Thymus (tissue), 14 donors: ENCODE measurements at places on chromosomes 7 and 10.

DNA sequence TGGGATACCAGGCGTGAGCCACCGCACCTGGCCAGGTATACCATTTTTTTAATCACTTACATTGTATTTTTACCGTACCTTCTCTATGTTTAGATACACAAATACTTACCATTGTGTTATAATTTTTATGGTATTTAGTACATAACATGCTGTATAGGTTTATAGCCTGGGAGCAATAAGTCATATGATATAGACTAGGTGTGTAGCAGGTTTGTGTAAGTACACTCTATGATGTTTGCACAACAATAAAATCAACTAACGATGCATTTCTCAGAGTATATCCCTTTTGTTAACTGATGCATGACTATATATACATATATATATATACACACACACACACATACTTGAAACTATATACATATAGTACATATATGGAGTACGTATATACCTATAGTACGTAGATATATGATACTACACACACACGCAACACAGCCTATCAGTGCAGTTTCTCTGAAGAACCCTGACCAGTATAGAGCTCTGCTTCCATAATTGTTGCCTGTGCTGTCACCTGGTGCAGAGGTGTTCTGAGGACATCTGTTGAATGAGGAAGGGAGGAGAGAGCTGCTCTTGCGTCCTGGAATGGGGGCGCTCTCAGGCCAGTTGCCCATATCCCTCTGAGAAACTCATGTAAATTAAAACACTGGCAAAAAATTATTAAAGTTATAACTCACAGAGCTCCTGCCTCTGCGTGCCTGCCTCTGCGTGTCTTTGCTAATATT is 315.3 kb downstream of the FGFR2 start:
- DNase-seq = no peak

GRCh38 chr7:155785536-155785935 is 26.7 kb downstream of the SHH start:
- DNase-seq = no peak

- DNase-seq = no peak
Observed at GRCh38 chr7:150406567-150407421, 27.7 kb downstream of the ZNF775 start.

DNA sequence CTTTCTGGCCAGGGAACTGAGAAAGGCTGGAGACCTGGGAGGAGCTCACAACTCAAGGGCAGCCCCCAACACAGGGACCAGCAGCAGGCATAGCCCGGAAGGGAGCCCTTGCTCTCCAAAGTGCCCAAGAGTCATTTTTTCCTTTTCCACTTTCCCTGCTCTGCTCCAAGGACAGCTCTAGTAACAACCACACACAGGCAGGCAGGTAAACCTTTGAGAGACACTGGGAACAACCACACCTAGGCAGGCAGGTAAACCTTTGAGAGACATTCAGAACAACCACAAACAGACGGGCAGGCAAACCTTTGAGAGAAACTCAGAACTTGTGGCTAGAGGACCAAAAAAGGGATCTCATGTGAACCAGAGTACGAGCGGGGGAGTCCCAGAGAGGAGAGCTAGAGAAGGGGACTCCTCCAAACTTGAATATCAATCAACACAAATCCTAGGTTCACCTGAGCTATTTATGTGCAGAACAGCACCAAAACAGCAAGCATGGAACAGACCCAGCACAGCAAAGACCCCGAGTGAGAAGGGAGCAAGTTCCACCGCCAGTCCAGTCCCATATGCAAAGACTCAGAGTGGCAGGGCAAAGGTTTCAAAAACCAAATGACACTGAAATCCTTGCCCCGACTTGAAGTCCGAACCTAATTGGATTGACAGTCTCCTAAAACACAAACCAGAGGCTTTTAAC is 33.6 kb upstream of the GUSB start:
- no peak for DNase-seq

DNA sequence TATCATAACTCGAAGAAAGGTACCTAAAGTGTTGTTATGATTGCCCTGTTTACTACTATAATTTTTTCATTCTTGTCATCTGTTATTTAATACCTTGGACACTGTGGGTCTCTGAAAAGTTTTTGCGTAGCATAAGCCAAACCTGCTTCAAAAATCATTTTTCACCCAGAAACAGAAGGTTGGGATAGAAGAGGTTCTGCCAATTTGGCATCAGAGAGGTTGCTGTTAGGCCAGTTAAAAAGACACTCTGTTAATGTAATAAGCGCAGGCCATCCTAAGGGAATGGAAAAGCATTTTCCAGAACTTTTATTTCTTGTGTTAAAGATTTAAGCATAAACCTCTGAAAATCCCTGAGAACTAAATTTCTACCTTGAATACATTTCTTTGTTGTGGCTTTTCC is 212.2 kb downstream of the BMPER start:
- no peak for DNase-seq

GRCh38 chr10:84987039-84987438 is 658.6 kb downstream of the CCSER2 start:
- no peak for DNase-seq

DNA sequence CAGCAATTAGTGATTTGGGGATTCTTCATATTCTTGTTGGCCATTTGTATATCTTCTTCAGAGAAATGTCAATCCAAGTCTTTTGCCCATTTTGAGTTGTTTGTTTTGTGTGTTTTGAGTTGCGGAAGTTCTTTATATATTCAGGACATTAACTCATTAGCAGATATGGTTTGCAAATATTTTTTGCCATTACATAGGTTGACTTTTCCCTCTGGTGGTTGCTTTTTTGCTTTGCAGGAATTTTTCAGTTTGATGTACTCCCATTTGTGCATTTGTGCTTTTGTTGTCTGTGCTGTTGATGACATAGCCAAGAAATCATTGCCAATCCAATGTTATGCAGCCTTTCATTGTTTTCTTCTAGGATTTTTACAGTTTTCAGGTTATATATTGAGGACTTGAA is 63.6 kb upstream of the DNAJC1 start:
- DNase-seq = no peak

GRCh38 chr10:7945469-7946187 is 108.9 kb upstream of the GATA3 start:
- DNase-seq = no peak

- DNase-seq = no peak
Observed at GRCh38 chr7:33076737-33077136, 14.2 kb upstream of the NT5C3A start.

DNA sequence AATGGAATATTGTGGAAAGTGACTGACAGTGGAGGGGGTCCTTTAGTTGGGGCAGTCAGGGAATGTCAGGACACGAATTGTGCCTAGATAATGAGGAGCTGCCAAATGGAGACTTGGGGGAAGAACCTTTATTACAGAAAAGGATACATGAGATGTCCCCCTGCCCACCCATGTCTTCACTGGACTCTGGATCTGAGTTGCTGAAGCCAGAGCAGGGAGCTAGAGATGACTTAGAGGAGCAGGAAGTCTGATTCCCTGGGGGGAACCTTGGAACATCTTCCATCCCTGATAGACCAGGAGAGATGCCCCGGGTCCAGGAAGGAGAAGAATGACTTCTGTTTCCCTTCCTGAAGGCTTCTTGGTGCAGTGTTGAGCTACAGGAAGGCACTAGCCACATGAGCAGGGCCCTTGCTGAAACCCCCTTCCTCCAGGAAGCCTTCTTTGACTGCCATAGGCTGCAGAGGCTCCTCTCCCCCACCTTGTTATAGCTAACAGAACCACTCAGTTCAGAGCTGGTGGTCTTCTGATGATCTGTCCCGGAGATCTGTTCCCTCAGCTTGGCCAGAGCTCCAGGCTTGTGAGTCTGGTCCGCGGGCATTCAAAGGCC is 747 bp upstream of the NEURL1 start:
- no peak for DNase-seq

DNA sequence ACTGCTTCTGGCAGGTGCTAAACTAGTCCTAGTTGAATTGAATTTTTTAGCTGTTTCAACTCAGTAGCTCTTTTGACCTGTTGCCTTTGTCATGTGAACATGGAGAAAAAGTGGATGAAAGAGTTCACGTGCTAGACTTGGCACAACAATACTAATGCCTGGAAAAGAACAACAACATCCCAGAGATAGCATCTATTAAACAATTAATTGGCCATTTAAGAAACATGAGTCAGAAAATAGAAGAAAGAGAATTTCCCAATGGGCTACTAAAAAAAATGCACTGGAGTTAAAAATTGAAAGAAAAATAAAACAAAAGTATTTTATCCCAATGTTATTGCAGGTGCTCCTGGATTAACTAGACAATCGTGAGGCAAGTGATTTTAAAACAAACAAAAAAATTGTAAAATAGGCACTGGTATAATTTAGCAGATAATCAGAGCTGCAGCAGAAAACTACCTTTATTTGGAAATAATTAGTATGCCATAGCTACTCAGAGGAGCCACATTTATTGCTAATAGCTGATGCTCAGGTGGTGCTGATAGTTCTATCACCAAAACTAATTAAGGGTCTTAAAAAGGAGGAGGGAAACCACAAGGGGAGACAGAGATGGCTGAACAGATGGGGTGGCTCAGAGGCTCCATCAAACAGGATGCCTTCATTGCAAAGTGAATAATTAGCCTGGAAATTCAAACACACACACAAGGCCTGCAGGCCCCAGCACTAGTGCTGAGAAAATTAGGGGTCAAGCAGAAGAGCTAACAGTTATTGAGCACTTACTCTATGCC is 17.6 kb downstream of the CCDC71L start:
- DNase-seq = no peak

- DNase-seq = no peak
Observed at GRCh38 chr10:96093948-96094347, 36.1 kb upstream of the ZNF518A start.

- DNase-seq = no peak
Observed at GRCh38 chr7:128259131-128260061, 18.3 kb downstream of the LEP start.

- no peak for DNase-seq
Observed at GRCh38 chr7:50866343-50867033, 83.8 kb upstream of the GRB10 start.

DNA sequence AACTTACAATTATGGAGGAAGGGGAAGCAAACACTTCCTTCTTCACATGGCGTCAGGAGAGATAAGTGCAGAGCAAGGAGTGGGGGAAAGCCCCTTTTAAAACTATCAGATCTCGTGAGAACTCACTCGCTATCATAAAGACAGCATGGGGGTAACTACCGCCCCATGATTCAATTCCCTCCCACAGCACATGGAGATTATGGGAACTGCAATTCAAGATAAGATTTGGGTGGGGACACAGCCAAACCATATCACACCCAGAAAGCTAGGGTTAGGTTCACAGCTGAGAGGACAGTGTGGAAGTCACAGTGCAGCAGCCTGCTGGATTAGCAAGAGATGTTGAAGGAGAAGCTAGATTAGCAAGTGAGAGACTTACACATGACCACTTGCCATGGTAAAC is 81.6 kb downstream of the CRTAC1 start:
- DNase-seq = no peak

DNA sequence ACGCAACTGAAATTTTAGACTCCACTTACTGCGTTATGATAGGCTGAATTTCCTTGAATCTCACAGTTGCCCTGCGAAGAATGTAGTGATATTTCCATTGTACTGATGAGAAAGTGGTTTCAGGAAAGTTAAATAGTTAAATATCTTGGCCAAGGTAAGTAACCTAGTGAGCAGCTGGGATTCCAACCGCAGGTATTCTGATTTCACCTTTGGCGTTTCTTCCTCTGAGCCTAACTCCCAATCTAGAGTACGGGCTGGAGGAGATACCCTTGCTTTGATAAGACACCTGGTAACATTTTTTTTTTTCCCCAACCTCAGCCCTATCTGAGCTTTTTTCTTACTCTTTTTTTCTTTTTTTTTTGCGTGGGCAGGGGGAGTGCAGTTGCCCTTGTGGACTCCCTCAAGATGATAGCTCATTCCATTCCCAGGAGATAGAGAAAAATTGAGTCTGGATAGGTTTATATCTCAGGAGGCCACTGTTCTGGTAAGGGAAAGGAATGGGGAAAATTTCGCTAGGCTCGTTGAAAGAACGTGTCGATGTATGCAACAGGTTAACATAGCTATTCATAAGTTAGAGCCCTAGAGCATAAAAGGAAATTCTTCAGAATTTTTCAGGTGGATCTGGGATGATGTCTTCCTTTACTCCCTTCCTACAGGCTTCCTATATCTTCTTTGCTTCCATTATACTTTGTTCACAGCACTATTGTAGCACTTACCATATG is 3.1 kb upstream of the TAS2R38 start:
- DNase-seq = no peak

DNA sequence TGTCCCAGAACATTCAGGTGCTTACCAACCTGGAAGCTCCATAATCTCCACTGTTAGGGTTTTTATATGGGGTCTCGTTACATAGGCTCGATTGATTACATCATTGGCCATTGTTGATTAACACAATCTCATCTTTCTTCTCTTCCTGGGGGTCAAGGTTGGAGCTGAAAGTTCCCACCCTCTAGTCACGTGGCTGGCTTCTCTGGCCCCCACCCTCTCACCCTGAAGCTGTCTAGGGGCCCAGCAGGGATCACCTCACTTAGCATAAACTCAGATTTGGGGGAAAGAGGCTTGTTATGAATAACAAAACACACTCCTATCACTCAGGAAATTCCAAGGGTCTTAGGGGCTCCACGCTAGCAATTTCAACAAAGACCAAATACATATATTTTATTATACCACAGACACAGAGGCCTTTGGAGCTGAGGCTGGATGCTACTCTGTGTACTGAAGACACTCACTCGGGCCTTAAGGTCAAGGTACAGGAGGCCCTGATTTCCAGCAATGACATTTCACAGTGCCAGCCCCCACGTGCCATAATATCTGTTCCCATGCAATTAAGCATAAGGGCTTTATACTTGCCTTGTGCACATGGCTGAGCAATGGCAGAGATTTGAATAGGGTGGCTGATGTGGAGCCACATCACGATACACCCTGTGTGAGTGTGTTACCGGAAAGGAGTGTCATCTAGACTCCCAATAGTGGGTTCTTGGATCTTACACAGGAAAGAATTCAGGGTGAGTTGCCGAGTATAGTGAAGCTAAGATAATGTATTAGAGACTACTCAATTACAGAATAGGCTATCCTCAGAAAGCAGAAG is 108.2 kb downstream of the COL26A1 start:
- no peak for DNase-seq

- no peak for DNase-seq
Observed at GRCh38 chr7:10860516-10860915, 113.2 kb upstream of the PHF14 start.

DNA sequence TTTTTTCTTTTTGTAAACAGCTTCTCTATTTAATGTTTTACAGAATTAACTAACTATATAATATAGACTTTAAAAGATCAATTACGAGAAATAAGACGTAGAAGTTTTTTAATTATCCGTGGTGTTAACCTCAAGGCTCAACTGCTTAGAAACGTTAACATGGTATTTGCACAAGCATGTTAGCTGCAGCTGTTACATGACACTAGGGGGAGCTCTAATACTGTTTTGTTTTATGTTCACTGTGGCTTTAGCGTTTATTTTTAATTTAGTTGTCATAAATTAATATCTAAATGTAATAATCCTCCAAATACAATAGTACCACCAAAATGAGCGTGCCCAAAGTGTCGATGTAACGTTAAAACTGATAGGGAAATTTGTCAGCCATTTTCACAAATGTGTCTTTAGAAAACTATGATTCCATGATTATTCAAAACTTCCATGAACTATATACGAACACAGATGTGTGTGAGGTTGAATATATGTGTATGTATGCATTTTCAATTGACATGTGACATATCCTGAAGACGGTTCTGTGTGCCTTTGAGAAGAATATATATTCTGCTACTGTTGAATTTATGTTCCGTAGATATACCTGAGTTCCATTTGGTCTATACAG is 828.8 kb upstream of the MBL2 start:
- DNase-seq = no peak
